ENCODE measurements at places on chromosomes 16 and 17.

GRCh38 chr16:71895679-71896365 is 491 bp downstream of the IST1 start:
- DNase-seq = no peak

DNA sequence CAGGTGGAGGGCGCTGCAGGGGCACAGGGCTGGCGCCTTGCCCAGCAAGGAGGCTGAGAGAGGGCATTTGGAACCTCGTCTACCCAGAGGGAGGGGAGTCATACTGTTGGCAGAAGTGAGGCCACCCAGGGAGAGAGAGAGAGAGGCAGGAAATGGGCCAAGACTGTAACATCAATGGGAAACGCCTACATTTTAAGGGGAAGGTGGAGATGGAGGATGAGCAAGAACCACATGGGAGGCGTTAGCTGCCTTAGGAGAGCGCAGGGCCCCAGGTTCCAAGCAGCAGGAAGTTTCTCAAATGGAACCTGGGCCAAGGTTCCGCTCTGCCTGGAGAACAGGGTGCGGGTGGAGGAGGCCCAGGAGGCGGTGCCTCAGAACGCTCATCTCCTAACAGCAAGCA is 2.7 kb upstream of the WFDC1 start:
- DNase-seq = no peak

DNA sequence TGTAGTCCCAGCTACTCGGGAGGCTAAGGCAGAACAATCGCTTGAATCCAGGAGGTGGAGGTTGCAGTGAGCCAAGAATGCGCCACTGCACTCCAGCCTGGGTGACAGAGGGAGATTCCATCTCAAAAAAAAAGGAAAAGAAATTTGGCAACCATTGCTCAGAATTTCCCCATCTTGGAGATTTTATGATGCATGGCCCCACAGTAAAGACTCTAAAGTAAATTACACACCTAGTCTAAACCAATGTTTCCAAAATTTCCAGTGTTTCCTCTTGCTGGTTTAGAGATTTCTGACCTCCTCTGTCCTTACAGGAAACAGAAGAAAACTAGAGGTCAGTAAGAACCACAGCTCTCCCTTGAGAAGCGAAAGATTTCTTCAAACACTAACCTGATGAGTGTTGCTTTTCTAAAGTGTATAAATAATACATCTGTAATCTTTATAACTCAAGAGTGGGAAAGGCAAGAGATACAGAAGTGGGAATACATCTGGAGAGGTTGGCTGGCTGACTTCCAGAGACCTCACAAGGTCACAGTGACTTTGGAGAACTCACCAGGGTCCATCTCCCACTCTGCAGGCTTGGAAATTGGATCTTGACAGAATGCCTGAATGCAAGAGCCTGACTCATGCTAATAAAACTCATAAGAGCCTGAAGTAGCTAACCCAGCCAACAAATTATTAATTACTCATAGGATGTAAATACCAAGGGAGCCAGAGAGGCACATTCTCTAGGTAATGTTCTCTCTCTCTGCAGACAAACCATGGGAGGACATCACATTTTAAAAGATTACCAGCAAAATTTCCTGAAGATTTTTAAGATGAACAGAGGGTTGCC is 8.8 kb downstream of the ADAT1 start:
- no peak for DNase-seq

DNA sequence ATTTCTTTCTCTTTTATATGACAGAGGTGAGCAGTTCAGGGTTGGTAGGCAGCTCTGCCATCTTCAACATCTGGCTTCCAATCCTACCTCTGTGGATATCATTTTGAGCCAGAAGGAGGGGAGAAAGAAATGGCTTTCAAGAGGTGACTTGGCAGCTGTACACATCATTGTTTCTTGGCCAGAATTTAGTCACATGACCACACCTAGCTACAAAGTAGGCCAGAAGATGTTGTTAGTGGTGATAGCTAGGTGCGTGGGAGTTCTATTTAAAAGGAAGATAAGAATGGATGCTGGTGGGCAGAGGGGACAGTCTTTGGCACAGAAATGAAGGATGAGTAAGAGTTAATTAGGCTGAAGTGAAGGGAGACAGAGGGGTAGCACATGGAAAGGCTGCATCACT is 29.2 kb upstream of the MPHOSPH6 start:
- no peak for DNase-seq

DNA sequence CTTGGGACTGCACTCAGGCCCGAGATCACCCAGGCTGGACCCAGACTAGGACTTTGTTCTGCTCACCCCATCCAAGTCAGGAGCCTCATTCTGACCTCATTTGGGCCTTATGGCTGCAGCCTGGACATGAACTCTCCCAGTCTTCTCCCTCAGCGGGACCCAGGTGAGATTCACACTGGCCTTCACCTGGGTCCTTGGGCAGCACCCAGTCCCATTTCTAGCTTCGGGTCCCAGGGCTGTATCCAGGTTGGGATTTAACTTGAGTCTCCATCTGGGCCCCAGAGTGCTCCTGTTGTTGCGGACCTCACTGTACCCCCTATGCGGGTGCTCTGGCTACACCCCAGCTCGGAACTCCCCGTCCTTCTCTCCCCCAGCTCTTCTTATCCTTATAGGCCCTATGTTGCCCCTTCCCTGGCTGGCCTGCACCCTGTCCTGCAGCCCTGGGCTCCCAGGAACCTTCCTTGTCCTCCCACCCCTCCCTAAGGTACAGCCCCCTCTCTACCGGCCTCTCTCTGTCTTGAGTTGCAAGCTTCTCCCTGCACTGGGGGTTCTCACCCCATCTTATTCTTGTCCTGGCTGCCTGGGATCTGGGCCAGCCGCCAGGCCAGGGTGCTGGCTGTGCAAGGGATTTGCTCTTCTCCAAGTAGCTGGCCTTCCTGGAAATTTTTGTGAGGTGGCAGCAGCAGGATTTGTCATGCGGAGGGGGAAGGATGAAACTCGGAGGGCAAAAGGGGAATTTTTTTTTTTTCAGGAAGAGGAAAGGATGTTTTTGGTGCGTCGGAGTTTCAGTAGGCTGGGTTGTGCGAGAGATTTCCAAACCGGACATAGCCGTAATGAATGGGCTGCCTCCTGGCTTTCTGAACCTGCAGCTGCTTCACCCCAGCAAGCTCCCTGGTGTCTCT is 904 bp downstream of the MAP2K3 start:
- DNase-seq = peak; percentile 28

DNA sequence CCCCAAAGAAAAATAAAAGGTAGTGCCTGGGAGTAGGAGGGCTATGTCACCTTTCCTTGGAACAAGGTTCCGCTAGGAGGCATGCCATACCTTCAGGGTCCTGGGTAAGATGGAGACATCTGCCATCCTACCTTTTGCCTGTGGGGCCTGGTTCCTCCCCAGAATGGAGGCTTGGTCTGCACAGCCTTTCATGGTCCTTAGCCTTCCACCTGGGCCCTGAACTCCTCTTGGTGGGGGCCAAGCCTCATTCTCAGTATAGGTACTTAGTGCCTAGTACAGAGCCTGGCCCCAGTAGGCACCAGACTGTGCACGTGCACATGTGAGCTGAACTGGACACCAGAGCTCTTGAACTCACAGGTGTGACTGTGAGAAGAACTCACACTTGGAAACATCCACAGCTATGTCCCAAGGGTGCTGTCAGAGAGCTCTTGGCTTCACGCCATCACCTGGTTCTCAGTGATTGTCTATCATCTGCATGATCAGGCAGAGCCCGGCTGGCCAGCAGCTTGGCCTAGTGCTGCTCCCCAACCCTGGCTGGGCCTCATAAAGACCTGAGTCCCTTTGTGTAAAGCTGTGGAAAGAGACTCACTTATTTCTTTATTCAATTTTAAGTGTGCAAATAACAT is 143.2 kb downstream of the SOCS1 start:
- DNase-seq = no peak

DNA sequence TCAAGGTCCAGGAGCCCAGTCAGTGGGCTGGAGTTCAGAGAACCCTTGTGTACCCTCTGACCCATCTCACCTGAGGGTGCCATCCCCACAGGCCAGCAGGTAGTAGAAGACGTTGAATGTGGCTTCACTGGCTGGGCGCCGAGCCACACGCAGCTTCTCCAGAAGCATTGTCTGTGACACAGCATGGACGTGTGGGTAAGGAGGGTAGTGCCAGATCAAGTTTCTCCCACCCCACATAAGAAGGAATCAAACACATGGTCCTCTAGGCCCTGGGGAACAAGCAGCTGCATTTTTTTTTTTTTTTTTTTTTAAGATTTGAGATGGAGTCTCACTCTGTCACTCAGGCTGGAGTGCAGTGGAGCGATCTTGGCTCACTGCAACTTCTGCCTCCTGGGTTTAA is 60.9 kb downstream of the MYO18A start:
- DNase-seq = no peak

DNA sequence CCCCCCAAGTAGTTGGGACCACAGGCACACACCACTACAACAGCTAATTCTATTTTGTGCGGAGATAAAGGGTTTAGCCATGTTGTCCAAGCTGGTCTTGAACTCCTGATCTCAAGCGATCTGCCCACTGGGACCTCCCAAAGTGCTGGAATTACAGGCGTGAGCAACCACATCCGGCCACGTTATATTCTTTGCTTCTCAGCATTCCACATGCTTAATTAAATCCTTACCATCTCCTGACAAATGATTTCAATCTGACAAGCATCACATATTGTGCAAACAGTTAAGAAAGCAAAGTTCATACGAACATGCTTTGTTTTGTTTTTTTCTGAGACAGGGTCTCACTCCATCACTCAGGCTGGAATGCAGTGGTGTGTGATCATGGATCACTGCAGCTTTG is 18.2 kb downstream of the HIGD1B start:
- DNase-seq = no peak

- DNase-seq = no peak
Observed at GRCh38 chr17:4186357-4186881, 43.4 kb downstream of the CYB5D2 start.

DNA sequence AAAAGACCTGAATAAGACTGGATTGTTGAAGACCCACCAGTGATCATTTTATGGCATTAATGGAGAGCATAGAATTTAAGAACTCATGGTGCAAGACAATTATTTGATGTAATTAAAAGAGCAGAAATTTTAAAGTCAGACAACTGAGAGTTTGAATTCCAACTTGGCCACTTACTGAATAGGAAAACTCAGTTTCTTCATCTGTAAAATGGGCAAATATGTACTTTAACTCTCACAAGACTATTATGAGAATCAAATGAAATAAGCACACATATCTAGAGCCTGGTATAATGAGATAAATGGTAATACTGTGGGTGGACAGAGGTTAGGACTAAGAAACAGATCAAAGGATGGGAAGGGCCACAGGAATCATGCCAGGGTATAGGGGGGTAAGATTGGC is 88.0 kb downstream of the SOX9 start:
- DNase-seq = no peak

- DNase-seq = peak; percentile 90
Observed at GRCh38 chr17:77372444-77373298, 231.9 kb downstream of the SEC14L1 start.

DNA sequence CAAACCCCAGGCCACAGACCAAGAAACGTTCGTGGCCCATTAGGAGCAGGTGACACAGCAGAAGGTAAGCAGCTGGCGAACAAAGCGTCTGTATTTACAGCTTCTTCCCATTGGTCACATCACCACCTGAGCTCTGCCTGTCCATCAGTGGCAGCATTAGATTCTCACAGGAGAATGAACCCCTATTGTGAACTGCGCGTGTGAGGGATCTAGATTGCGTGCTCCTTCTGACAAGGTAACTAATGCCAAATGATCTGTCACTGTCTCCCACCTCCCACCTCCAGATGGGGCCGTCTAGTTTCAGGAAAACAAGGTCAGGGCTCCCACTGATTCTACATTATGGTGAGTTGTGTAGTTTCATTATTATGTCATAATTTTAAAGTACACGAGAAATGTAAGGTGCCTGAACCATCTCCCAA is 186.3 kb downstream of the CPPED1 start:
- no peak for DNase-seq

DNA sequence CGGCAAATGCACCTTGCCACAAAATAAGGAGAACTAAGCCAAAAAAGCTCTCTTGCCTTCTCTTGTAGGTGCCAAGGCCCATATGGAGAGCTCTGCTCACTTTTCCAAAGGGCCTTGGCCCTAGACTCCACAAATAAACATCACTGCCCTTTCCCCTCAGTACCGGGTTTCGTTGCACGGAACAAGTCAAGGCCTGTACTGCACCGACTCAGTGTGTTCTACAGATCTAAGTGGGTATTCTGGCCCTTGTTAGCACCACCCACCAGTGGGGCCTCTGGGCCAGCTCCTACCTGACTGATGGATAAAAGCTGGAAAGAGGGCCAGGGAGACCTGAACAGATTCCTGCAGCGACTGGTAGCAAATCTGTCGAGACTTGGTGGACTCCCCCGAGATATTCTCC is 43.7 kb upstream of the GSG1L start:
- DNase-seq = peak; percentile 6

GRCh38 chr17:45313996-45314740 is 2.7 kb downstream of the MAP3K14 start:
- no peak for DNase-seq

GRCh38 chr16:27230562-27231001 is 27.3 kb downstream of the KDM8 start:
- peak; percentile 71 for DNase-seq

GRCh38 chr16:83814659-83814985 is 6.8 kb downstream of the HSBP1 start:
- DNase-seq = no peak

- DNase-seq = no peak
Observed at GRCh38 chr17:62912363-62912762, 53.7 kb upstream of the TANC2 start.

DNA sequence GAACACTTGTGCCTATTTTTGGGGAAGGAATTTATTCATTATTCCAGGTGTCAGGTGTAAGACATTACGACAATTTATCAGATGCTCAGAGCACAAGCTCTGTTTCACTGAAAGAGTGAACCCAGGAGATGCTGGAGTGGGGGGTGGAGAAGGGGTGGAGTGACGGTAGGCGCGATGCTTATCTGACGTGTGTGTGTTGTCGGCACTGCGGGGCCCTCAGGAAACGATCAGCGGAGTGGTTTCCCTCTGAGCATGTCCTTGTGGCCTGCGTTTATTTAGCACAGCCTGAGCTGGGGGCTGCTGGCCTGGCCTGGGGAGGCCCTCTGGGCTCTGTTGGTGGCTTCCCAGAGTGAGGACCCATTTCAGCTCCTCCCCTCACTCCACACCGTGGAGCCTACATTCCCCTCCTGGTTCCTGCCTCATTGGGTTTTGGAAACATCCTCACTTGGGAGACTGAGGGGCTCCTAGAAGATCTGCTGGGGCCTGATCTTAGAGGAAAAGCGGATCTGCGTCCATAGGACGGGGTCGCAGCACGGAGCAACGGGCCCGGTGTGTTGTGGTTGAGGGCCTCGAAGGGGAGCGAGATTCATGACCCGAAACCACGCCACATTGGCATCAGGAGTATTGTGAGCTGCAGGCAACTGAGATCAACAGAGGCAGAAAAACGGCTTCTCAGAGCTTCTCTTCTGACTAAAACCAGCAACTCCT is 19.0 kb upstream of the GNG13 start:
- DNase-seq = no peak

DNA sequence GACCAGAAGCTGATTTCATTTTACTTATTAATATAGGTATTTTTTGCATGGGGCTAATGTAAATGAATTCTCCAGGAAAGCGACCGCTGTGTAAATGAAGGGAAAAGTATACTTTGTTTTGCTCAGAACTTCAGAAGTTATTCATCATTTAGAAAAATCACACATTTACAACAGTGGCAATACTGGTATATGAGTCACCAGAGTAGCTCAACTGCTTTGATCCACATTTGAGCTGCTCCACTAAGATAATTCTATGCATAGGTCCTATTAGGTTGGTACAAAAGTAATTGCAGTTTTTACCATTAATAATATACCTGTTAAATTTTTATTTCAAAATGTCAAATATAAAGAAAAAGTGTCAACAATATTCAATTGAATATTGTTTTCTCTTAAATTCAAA is 22.9 kb upstream of the DYNLRB2 start:
- no peak for DNase-seq

Data from left lung (tissue), 14 donors.